ENCODE measurements at places on chromosomes 2 and 18.

DNA sequence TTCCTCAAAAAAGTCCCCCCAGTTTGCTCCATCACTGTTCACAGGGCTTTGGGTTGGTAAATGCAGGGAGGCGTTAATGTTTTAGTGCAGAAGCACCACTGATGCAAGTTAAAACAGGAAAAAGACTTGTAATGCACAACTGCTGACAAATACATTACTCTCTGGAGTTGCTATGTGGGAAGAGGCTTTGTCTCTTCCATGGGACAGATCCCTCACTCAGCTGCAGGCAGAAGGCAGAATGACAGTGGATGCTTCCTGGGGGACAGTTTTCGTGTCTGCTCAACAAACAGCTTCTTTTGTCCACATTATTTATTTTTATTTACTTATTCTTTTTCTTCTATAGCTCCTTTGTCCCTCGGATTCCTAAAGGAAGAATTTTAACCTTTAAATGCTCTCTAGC lies 22.7 kb upstream of the KCNE4 start:
- no peak for DNase-seq

DNA sequence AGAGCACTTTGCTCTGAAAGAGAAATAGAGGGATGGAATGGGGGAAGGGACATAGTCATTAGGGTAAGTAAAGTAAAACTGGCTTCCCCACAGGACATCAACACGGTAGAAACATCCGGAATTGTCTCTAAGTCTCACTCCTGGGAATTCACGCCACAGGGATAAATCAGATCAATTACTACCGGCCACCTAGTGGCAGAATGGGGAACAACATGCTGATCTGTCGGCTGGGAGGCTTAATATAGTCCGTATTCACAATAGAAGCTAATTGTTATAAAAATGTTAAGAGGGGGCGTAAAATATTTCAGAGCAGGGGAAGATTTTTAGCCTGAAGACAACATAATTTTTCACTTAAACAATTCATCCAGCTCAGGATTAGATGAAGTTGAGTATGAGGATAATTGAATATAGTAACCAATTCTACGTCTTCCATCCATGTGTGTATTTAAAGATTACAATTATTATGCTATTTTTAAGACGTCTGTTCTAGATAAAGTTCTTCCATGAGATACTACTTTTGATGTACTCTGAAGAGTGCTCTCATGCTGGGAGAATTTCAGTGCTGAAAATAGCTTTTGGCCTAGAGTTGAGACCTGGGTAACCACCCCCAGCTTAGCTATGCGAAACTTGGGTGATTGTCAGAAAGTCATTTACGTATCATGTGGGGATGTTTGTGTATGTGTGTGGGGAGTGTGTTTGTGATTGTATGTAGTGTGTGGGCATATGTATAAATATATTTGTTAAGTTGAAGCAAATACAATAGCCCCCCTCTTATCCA lies 65.7 kb downstream of the LRRTM1 start:
- DNase-seq: no peak

DNA sequence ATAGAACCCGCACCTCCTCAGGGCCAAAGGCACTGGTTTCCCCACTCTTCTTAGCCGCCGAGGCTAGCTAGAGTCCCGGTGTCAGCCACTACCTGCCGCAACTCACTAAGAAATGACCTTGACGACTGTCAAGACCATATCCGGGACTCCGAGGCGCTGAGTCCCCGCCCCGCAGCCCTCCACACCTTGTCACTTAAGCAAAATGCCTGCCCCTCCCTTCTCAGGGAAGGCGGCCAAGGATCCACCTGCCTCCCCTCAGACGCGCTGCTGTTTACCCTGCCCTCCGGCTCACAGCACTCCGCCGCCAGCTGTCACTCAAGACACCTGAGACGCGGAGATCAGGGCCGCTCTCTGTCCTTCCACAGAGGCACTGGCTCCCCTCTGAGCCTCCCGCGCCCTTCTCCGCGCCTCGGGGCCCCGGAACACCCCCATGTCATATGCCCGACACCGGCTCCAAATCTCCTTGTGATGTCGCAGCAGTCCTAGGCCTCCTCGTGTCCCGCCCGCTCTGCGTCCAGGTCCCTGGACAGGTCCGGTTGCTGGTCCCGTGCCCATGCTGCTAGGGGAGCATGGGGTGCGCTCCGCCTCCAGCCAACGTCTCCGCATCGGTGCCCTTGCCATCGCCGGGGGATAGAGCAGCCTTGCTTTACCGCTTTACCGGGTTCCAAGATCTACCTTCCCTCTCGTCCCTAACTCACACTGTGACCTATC lies 32.5 kb upstream of the REG3G start:
- no peak for DNase-seq

- DNase-seq: no peak
Observed at GRCh38 chr18:52667463-52668065, 327.6 kb downstream of the DCC start.

DNA sequence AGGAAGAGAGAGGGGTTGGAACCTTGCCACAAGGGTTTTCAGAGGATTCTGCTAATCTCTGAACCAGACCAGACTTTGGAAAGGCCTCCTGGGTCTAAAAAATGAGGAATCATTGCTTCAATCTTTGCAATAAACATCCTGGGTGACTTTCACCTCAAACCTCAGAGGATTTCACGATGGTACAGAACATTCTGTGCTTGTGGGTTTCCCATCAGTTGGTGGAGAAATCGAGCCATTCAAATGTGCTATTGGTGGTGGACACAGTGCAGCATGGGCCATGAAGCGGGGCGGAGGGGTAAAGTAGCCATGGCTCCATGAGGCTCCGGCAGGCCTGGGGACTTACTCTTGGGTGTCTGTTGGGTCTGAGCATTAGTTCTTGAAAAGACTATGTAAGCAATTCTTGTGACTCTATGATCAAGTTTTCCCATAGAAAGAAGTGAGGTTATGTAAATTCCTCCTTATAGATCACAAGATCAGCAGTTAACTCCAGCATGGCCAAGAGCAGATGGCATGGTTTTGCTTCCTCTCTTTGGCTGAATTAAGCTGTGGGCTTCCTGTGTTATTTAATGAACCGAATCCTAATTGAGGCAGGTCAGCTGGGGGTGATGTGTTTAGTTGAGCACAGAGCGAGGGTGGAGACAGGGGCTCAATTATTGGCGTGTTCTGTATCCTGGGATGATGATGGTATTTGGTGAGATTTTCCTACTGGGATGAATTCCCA lies 1.9 kb upstream of the IL1R2 start:
- DNase-seq: no peak

GRCh38 chr2:51959696-51960095 lies 927.8 kb upstream of the NRXN1 start:
- DNase-seq: no peak

GRCh38 chr18:71832946-71833617 lies 711.1 kb downstream of the CBLN2 start:
- DNase-seq: no peak

- DNase-seq: peak; percentile 12
Observed at GRCh38 chr2:64858541-64859311, 130.5 kb upstream of the SLC1A4 start.

DNA sequence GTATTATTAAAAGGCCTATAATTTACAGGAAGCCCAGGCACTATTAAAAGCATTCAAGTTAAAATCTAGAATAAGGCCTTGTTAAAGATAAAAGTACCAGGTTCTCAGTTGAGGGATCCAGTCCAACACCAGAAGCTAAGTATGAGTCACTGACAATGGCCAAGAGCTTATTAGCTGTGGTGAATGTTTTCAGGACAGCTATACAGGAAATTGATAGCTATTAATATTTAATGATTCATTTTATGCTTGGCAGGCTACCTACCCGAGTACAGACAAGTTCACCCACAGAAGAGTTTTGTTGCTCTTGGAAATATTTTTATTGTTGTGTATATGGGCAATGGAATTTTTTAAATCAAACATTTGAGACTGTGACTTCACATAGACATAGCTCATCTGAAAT lies 729.6 kb upstream of the ZNF804A start:
- DNase-seq: no peak

- DNase-seq: no peak
Observed at GRCh38 chr18:31509571-31509970, 11.6 kb downstream of the DSG2 start.
